ENCODE measurements at places on chromosomes 1 and 21.

- no peak for DNase-seq
These were observed 48.6 kb downstream of the WDR4 start for GRCh38 chr21:42830456-42831455.

- no peak for DNase-seq
These were observed 219.6 kb downstream of the MRPL39 start for GRCh38 chr21:25387665-25388064.

DNA sequence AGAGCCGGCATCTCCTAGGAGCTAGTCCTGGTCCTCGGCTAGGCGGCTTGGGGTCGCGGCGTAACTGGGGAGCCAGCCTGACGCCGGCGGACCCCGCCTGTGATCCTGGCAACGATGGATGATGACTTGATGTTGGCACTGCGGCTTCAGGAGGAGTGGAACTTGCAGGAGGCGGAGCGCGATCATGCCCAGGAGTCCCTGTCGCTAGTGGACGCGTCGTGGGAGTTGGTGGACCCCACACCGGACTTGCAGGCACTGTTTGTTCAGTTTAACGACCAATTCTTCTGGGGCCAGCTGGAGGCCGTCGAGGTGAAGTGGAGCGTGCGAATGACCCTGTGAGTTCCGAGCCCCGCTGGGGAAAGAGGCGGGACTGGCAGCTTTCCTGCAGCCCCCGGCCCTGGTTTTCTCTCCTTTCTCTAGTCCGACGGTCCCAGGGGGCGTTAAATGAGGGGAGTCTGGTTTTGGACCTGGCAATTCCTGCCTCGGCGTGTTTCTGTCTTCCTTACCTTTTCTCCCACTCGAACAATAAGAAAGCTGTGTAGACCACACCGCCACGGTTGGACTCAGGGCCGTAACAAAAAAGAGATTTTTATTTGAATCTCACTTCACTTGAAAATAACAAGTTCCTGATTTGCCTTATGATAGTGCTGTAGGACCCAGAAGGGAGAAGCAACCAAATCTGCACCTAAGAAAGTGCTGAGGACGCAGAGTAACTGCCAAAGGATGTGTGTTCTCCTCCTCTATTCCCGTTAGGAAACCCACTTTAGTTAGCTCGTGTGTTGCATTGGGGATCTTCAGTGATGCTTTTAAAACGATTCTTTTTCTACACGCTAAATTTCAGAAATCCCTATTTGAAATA, at the start of gene SPRTN:
Gene SPRTN (plus strand): TSS at position 24 of the 859 bp plus-strand sequence. CDS start 91 bp downstream, at position 115.
- DNase-seq = no peak

- no peak for DNase-seq
These were observed 13.6 kb downstream of the POGK start for GRCh38 chr1:166852918-166853317.

DNA sequence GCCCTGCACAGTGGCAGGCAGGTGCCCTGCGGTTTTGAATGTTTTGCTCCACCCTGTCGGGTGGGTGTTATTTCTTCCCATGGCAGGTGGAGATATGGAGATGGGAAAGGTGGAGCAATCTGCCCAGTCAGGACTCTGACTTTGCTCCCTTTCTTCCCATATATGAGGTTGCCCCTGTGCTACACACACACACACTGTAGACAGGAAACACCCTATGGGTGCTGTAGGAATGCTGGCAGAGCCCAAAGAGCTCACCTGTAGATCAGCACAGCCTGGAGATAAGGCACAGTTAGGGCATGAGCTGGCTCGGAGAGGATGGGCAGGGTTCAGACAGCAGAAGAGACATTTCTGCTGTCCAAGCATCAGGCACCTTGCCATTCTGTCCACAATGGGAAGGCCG, 246.0 kb upstream of the AJAP1 start:
- no peak for DNase-seq

DNA sequence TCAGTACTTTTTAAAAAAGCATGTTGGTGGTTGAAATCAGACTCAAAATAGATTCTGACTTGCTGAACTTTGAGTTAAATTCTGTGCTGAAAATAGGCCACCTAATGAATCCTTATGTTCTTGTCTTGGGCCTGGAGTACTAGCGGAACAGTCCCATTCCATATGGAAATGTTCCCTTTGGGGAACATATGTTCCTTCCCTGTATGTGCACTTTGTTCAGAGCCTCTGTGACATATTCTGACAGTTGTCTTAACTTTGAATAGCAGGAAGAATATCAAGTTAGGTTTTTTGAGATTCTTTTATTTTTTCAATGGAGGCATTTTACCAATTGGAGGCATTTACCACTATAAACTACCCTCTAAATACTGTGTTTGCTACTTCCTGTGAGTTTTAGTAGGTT, 1667.8 kb downstream of the PLA2G4A start:
- no peak for DNase-seq

- no peak for DNase-seq
These were observed 887.1 kb downstream of the LRRIQ3 start for GRCh38 chr1:73310797-73311381.

GRCh38 chr1:205009670-205010069, 33.3 kb upstream of the CNTN2 start:
- no peak for DNase-seq

- no peak for DNase-seq
These were observed 14.8 kb downstream of the ATP1B1 start for GRCh38 chr1:169121146-169121923.

DNA sequence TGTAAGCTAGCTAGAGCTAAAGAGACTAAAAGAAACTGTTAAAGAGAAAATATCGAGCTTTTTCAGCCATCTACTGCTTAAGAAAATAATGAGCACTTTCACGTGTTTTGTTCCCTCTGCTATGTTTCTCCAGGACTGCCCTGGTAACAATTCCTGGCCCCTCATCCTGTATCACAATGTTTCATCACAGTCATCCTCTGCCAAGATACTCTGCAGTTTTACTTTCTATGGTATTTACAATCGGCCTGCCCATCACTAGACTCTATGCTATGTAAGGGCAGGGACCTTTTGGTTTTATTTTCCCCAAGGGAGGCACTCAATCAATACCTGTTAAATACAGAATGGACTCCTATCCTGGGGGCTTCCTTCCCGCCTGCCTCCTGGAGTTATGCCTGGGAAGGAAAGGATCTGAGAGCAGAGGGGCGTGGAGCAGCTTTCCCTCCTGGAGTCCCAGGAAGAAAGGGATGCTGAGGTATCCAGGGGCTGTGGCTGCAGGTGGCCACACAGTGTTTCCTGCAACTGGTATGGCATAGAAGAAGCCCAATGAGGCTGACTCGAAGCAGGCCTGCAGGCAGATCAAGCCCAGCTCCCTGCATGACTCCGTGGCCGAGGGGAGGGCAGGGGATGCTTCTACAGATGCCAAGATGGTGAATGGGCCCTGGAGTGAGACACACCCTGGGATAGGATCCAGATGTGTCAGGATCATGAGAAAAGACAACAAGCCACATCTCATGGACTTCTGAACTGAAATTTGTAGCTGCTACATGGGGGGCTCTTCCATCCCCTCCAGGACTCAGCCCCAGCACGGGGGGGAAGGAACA, 52.9 kb downstream of the MATN1 start:
- DNase-seq = peak; percentile 78

GRCh38 chr1:72462186-72462905, 180.0 kb upstream of the NEGR1 start:
- no peak for DNase-seq

DNA sequence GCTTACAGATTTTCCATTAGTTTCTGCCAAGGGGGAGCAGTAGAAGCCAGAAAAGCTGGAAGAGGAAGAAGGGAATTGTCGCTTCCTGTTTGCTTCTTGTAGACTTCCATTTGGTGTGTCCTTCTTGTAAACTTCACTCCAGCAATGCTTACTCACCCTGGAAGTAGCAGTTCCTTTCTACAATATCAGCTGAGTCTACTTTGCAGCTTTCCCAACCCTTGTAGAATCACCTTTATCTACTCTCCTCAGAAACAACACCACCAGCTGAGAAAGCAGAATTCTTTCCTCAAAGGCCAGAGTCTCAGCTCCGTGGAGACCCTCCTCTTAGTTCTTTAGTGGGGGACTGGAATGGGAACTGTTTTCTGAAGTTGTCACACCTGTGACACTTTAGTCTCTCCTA, 1136.7 kb upstream of the TMPRSS15 start:
- DNase-seq = no peak

DNA sequence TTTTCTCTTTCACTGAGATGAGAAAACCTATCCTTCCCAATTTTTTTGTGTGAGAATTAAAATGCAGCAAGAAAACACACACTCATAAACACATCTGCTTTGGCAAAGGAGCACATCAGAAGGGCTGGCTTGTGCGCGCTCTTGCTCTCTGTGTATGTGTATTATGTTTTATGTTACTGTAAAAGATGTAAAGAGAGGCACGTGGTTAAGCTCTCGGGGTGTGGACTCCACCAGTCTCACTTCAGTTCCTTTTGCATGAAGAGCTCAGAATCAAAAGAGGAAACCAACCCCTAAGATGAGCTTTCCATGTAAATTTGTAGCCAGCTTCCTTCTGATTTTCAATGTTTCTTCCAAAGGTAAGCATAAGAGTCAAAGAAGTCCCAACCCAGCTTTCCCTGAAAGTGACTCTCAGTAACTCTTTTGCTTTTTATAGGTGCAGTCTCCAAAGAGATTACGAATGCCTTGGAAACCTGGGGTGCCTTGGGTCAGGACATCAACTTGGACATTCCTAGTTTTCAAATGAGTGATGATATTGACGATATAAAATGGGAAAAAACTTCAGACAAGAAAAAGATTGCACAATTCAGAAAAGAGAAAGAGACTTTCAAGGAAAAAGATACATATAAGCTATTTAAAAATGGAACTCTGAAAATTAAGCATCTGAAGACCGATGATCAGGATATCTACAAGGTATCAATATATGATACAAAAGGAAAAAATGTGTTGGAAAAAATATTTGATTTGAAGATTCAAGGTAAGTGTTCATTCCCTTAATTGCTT, at the start of gene CD2:
Gene CD2 (plus strand): TSS at position 233 of the 780 bp plus-strand sequence. CDS start 63 bp downstream, at position 296.
- DNase-seq = no peak

DNA sequence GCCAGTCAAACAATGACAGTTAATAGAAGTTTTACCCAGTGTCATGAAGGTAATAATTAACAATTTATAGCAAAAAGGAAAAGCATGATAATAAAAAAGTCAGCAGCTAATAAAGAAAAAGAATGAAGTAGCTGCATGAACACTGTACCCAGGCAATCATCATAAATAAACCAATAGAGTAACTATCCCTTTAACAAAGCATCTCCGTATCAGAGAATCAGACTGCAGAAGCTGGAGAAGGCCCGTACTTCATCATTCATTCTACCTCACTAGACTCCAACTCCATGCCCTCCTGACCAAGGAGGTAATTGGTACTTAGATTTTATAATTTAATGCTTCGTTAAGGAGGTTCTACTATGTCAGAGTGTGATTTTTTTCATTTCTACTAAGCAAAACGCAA, 140.5 kb downstream of the NEGR1 start:
- DNase-seq = no peak

- no peak for DNase-seq
These were observed 198.7 kb upstream of the PTBP2 start for GRCh38 chr1:96522927-96523326.

GRCh38 chr1:185701650-185702049, 32.5 kb upstream of the HMCN1 start:
- no peak for DNase-seq

DNA sequence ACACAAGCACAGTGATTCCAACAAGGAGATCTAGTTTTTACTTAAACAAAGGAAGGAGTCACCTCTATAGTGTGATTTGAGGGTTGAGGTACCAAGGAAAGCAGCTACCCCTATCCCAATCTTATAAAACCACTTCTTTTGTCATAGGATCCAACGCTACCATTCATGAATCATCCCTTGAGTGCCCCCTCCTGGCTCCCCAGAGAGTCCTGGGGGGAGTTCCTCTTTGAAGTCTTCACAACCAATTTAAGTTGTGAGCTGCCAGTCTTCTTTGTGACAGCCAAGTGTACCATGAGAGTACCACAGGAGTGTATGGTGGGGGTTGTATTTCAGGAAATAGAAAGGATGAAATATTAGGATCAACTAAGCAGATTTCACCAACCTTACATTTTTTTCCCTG, 39.1 kb upstream of the NHLH2 start:
- no peak for DNase-seq

- no peak for DNase-seq
These were observed 166.6 kb downstream of the DYRK1A start for GRCh38 chr21:37532868-37533780.

GRCh38 chr1:41239988-41240610, 2.0 kb downstream of the SCMH1 start:
- DNase-seq = no peak

DNA sequence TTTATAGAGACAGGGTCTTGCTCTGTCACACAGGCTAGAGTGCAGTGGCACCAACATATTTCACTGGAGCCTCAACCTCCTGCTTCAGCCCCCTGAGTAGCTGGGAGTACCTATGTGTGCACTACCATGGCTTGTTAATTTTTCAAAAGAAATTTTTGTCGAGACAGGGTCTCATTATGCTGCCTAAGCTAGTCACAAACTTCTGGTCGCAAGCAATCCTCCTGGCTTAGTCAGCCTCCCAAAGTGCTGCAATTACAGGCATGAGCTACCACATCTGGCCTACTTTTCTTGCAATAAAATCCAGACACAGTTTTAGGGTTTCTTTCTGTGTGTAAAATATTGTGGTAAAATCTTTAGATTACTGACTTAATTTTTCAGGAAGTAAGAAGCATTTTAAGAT, 27.9 kb upstream of the NTPCR start:
- DNase-seq = no peak

DNA sequence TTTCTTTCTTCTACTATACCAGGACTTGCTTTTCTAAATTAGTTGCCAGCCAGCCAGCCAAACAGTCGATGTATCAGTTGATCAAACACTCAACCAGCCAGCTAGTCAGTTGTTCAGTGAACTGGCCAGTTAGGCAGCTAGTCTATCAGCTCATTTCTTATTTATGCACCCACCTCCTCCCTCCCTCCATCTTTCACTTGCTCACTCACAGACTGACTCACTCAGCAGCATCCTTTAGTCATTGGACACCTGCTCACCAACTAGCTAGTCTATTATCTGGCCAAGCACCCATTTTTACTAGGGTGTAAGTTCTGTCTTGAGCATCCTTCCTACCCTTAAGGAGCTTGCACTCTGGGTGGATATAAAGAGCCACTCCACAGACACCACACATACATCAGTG, 5.9 kb upstream of the SPRR4 start:
- DNase-seq = no peak

GRCh38 chr1:208089761-208090370, 154.3 kb downstream of the PLXNA2 start:
- DNase-seq = no peak

DNA sequence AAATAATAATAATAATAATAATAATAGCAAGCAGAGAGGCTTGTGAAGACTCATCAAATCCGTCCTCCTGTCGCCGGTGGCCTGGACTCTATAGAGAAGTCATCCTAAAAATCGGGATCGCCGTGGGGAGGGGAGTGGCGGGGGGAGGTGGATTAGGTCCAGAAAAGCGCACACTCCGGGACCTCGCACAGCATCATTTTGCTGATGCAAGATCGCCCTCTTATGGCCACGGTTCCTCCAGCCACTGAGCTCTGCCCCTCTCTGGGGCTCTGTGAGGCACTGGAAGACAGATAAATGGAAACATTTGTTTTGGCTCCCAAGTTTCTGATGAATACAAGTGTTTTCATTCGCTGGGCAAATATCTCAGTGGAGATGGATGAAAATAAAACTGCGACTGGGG, 612.0 kb downstream of the MATN1 start:
- DNase-seq = no peak

GRCh38 chr1:17184161-17184665, 20.7 kb upstream of the PADI1 start:
- DNase-seq = no peak

- DNase-seq = no peak
These were observed 33.1 kb upstream of the SAMD11 start for GRCh38 chr1:890661-891060.

Measured in HS-5 (cell line).